ENCODE measurements at places on chromosomes 2 and 18. TPM values are rescaled to one million over a fixed set of nuclear protein-coding genes. Genes with fewer than 3 reads are reported as not detected.

Gene MCM6
- 5.2 TPM for polyA plus RNA-seq

Gene IL18RAP
- polyA plus RNA-seq = 1.2 TPM

Gene GPR155
- polyA plus RNA-seq = 1.1 TPM

Gene TPRKB
- polyA plus RNA-seq = 47.6 TPM

Gene PSTPIP2
- polyA plus RNA-seq = 6.4 TPM

Gene ALKAL2
- 0.45 TPM for polyA plus RNA-seq

Gene NXPH2
- polyA plus RNA-seq = not detected

Gene FLACC1
- 0.27 TPM for polyA plus RNA-seq

Gene MAL
- 3,581 TPM for polyA plus RNA-seq

Gene LTBP1
- polyA plus RNA-seq = 4.3 TPM

Gene FAM228A
- 0.22 TPM for polyA plus RNA-seq

Gene RNPEPL1
- polyA plus RNA-seq = 65.9 TPM

Gene SOX11
- polyA plus RNA-seq = not detected

Gene RTP5
- 0.06 TPM for polyA plus RNA-seq

Gene OSBPL1A
- polyA plus RNA-seq = 11.6 TPM

Gene RIT2
- not detected for polyA plus RNA-seq

Gene SULT1C4
- polyA plus RNA-seq = 0.27 TPM

Gene NUP35
- polyA plus RNA-seq = 4.4 TPM

Gene DYSF
- 2.6 TPM for polyA plus RNA-seq

Gene SALL3
- not detected for polyA plus RNA-seq

Gene ST8SIA5
- 0.02 TPM for polyA plus RNA-seq

Gene CCDC141
- 0.06 TPM for polyA plus RNA-seq

Gene FZD7
- polyA plus RNA-seq = 2.7 TPM

Gene CYP27A1
- 5.4 TPM for polyA plus RNA-seq

Gene CREG2
- 0.44 TPM for polyA plus RNA-seq

Gene ERFE
- 0.06 TPM for polyA plus RNA-seq

Gene SMC6
- polyA plus RNA-seq = 9.2 TPM

Gene LRRTM4
- not detected for polyA plus RNA-seq

Gene GCG
- 0.14 TPM for polyA plus RNA-seq

Gene GRHL1
- 61.8 TPM for polyA plus RNA-seq

Gene CTAGE1
- polyA plus RNA-seq = not detected

Gene OSR1
- polyA plus RNA-seq = 1.1 TPM

Gene CKAP2L
- polyA plus RNA-seq = 3.5 TPM

Gene TFPI
- polyA plus RNA-seq = 4.5 TPM

Gene IL1RL2
- 6.1 TPM for polyA plus RNA-seq

Gene MYOM1
- 1.7 TPM for polyA plus RNA-seq

Gene UGT1A10
- 9.1 TPM for polyA plus RNA-seq

Gene MC2R
- not detected for polyA plus RNA-seq
